Activated T-cell treated with anti-CD3 and anti-CD28 coated beads, Interleukin-2, amount 50 U/mL, for 4 hours (primary cell): ENCODE measurements at places on chromosomes 16 and 17. TPM values are rescaled to one million over a fixed set of nuclear protein-coding genes. Genes with fewer than 3 reads are reported as not detected.

CDRT15 gene
- total RNA-seq: not detected

GAS7 gene
- 0.30 TPM for total RNA-seq

ENPP7 gene
- not detected for total RNA-seq

MYO15A gene
- total RNA-seq: 0.23 TPM

PIRT gene
- total RNA-seq: not detected

SEPTIN12 gene
- not detected for total RNA-seq

NOXO1 gene
- 0.35 TPM for total RNA-seq
